T-helper 2 cell treated with Interferon-gamma antibody and Interleukin-4, amounts not matched to agents 5 μg/mL and 100 μg/mL, for 36 hours (primary cell): ENCODE measurements at places on chromosomes 3 and 15.

- no peak for DNase-seq
These were observed 307.3 kb upstream of the PLSCR5 start for GRCh38 chr3:146912241-146913015.

DNA sequence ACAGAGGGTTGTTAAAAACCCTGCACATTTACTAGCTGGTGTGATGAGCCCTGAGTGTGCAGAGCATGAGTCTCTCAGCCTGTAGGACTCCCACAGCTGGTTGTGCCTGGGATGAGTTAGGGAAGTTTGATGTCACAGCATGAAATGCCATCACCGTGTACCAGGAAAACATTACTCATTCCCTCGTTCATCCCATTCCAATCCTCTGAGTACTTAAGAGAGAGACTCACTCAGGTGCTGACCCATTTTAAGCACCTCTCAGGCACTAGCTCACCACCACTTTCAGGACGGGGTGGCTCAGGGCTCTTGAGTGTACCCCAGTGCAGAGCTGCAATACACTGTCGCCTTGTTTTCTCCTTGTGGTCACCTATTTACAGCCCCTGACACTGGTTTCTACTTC lies 18.7 kb downstream of the MGLL start:
- DNase-seq = no peak

DNA sequence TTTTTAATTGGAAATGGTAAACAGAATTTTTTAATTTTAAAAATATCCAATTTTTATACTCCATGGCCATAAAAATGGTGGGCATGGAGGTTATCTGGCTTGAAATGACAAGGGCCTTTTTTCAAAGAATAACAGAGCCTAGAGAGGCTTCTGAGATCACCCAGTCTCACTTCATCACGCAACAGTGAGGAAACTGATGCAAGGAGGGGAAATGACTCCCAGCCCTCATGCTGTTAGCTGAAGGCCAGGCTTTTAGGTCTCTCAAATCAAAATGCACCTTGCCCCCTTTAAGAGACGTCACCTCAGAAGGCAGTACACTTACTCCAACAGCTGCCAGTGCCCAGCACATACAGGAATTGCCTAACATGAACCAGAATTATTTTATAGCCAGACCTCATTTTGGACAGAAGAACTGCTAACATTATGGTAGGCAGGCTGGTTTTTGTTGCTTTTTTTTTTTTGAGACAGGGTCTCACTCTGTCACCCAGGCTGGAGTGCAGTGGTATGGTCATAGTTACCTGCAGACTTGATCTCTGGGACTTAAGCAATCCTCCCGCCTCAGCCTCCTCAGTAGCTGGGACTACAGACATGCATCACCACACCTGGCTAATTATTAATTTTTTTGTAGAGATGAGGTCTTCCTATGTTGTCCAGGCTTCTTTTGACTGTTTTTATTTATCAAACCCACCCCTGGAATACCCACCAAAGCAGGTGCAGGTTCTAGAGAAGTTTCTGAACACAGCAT lies 9.1 kb downstream of the RAB43 start:
- peak; percentile 34 for DNase-seq

DNA sequence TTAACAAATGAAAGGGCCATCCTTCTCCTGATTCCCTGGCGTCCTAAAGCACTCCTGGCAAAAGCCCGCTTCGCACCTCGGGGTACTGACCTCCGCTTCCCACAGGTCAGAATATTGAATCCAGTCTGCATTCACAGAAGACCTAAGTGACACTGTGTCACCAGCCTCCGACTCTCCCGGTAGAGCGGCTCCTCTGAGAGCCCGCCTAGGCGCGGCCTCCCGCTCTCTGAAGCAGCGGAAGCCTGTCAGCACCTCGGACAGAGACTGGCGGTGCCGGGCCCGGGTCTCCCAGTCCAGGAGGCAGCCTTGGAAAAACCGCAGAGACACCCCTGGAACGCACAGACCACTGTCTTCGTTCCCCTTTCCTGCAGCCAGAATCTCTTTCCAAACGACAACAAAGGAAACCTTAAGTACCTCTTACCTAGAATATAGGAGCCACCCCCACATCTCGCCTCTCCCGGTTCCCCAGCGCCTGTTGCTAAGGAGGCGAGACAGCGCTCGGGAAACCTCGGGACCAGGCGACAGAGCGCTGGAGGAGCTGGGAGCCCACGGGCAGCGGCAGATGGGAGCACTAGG lies 1.2 kb downstream of the GABRB3 start:
- DNase-seq = no peak

GRCh38 chr3:83092521-83093221 lies 1331.2 kb upstream of the GBE1 start:
- DNase-seq = no peak

DNA sequence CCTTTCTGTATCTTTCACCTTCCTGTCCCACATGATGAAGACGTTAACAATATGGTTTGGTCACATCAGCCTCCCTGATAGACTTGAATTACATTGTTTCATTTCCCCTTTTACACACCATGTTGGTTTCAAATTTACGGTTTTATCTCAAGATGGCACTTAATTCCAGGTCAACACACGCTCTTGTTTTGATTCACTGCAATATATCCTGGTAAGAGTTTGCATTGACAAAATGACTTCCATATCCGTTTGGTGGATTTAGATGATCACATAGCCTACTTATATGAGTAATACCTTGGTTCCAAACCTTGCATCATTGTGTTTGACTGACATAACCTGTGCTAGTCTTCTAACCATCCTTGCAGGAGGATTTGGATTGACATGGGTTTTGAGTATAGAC lies 499.4 kb downstream of the ROBO1 start:
- no peak for DNase-seq

DNA sequence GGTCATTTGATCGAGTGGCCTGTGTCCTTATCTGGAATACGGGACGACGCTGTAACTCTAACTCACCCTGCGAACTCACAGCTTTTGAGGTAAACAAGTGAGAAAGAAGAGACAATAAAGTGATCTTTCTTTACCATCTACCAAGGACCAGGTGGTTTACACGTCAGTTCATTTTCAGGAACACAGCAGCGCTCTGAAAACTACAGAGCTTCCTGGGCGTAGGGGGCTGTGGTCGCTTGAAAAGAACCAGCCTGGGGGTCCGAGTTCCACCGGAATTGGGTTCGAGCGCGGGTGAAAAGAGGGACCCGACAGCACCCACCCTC lies 357 bp downstream of the KIAA1143 start:
- DNase-seq = no peak
